Activated T-cell treated with anti-CD3 and anti-CD28 coated beads, Interleukin-2, amount 50 U/mL, for 1 hour (primary cell): ENCODE measurements at places on chromosomes 3 and 15.

DNA sequence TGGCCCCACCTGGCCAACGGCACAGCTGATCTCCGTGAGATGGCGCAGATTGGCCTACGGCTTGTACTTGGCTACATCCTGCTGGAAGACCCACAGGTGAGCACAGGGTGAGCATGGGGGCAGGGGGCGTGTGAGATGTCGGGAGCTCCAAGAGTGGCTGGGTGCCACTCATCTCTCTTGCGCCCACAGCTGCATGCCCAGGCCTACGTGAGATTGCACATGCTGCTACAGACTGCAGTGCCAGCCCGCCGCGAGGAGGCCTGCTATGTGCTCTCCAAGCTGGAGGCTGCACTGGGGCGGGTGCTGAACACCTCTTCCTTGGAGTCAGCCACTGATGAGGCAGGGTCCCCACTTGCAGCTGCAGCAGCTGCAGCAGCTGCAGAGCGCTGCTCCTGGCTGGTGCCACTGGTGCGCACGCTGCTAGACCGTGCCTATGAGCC lies 22.3 kb downstream of the NBEAL2 start:
- no peak for DNase-seq

DNA sequence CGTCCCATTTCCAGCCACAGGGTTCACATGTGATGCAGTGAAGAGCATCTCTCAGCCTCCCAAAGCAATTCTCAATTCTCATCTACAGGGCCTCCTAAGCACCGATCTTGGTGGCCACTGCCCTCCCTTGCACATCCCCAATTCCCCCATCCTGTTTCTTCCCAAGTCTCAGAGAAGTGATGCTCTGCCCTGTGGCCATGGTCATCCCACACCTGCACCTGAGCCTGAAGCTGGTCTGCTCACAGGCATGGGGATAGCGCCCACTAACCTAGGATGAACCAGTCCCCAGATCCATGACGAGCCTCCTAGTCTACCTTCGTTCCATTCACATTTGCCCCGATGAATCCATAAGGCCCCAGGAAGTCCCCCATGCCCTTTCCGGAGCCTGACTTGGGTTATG lies 201.5 kb downstream of the UACA start:
- no peak for DNase-seq

DNA sequence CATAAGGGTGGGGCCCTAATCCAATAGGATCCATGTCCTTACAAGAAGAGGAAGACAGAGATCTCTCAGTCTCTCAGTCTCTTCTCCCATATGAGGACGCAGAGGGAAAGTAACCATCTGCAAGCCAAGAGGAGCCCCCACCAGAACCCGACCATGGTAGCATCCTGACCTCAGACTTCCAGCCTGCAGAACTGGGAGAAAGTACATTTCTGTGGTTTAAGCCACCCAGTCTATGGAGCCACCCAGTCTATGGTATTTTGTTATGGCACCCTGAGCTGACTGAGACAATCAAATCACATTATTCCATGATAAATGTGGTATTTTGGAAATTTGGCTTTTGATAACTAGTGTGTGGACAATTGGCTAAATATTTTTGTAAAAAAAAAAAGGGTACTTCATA lies 101.5 kb upstream of the TMC3 start:
- DNase-seq, result no peak

DNA sequence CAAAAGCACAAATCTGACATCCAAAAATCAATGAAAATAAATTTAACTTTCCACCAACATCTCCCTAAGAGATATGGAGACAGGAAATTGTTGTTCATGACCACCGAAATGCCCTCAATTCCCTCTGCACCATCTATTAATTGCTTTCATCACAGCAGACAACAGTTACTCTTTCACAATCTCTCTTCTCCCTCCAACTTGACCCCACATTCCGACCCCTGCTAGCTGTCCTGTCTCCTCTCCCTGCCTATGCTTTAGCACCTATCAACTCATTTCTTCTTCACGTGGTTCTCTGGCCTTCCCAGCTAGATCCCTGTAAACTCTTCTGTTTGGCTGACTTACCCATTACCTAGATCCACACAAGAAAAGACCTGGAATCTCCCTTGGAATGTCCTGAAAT lies 173.9 kb upstream of the ADAMTS9 start:
- DNase-seq, result no peak

DNA sequence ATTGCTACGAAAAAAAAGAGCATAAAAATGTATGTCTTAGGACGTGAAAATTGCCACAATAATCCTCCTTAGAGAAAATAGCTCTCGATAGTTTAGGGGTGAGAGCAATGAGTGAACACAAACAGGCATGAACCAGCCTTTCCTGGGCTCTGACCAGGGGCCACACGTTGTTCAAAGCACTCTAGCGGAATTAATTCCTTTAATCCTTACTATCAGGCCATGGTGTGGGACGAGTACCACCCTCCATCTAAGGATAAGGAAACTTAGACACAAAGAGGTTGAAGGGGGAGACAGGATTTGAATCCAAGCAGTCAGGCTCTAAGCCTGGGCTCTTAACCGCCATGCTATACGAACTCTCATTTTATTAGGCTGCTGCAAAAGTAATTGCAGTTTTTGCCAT lies 81.9 kb upstream of the CACNA2D3 start:
- DNase-seq, result no peak

- DNase-seq, result no peak
These were observed 24.2 kb downstream of the DENND4A start for GRCh38 chr15:65767895-65768294.

DNA sequence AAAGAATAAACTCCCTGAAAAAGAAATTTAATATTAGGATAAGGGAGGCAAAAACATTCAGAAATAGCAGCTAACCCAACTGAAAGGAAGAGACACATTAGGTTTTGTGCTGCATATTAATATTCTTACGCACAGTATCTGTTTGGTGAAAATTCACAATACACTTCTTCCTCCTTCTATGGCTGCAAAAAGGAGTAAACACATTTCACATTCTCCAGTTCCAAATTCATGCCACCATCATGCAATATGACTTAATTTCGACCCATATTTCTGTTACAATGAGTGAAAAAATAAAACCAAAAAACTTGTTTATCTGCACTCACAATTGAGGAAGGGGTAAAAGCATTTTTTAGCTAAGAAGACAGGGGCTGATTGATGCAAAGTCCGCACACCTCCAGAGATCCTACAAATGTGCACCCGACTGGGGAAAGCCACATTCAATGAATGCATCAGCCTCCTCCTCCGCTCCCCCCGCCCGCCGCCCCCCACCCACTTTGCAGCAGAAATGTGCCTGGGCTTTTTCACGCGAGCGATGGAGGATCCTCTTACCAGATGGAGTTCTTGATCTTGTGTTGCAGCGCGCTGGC lies 1.0 kb downstream of the RFX7 start:
- DNase-seq, result no peak

DNA sequence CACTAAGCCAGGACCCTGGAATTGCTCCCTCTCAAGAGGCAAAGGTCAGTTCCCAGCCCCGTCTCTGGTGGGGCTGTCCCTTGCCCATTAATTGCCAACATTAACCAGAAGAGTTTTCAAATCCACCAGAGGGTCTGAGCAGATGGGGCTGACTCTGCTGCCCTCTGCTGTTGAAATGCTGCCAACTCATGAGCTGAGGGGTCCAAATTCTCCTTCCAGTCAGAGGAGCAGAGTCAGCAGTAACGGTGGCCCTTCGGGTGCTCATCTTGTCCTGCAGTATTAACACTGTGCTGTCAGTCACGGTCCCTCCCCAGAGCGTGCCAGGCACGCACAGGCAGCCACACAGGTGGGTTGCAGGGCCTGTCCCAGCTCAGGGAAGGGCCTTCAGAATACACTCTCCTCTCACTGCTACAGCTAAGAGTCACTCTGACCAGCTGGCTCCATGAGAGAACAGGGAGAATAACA lies 10.7 kb upstream of the SPTBN5 start:
- DNase-seq, result peak; percentile 82

DNA sequence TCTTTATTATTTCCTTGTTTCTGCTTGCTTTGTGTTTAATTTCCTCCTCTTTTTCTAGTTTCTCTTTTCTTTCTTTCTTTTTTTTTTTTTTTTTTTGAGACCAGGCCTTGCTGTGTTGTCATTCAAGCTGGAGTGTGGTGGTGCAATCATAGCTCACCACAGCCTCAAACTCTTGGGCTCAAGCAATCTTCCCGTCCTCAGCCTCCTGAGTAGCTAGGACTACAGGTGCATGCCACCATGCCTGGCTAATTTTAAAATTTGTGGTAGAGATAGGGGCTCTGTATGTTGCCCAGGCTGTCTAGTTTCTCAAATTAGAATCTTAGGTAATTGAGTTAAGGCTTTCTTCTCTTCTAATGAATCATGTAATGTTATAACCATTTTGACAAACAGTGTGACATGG lies 22.4 kb downstream of the SLMAP start:
- DNase-seq, result no peak

DNA sequence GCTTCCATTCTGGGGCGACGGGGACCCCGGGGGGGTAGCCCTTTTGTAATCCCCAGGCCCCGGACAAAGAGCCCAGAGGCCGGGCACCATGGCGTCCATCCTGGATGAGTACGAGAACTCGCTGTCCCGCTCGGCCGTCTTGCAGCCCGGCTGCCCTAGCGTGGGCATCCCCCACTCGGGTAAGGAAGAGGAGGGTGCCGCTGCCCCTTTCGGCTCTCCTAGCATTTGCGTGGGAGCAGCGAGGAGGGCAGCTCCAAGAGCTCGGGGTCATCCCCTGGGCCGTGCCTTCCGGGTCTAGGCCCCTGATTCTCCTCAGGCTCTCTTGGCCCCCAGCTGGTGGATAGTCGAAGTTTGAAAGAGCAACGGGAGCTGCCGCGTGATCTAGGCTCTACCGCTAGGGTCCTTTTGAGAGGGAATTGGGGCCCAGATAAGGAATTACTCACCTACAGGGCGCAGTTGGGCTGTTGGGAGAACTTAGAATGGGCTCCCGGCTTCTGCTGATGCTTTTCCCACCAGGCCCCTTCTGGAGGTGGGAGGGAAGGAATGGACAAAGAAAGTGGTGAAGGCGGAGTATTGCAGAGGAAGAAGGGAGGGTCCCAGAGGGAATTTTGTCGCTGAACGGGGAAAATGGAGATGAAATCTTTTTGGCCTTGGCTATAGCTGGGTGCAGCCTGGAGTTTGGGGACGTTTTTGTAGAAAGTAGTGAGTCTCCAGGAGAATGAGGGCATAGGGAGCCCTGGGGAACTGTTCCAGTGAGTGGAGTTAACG lies 615 bp downstream of the VPS18 start:
- DNase-seq, result peak; percentile 64

- DNase-seq, result no peak
These were observed 61.1 kb upstream of the TMCO5A start for GRCh38 chr15:37873336-37873735.

- DNase-seq, result no peak
These were observed 174.6 kb downstream of the STT3B start for GRCh38 chr3:31707286-31707685.

- no peak for DNase-seq
These were observed 1.5 kb upstream of the GCSAM start for GRCh38 chr3:112134335-112135124.

DNA sequence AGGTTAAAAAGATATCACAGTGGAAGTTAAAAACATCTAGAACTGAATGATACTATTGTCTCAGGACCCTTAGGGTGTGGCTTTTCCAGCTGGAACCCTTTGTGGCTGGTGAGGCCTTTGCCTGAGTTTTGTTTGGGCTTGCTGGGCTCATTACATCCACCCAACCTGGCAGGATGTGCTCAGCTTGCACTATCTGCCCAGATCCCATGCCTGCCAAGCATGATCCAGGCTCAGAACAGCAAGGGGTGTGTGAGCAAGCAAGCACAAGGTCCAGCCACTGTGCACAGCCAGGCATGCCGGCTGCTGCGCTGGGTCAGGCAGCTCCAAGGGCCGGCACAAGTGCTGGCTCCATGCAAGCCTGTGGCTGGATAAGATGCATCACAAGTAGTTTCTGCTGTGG lies 512.7 kb upstream of the CDIN1 start:
- DNase-seq, result no peak

DNA sequence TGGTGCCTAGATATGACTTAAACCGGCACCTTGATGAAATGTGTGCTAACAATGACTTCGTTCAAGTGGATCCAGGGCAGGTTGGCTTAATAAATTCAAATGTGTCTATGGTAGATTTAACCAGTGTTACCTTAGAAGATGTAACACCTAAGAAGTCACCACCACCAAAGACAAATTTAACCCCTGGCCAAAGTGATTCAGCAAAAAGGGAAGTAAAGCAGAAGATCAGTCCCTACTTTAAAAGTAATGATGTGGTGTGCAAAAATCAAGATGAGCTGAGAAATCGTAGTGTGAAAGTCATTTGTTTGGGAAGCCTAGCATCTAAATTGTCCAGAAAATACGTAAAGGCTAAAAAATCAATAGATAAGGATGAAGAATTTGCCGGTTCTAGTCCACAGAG lies 1.1 kb downstream of the FAN1 start:
- no peak for DNase-seq

DNA sequence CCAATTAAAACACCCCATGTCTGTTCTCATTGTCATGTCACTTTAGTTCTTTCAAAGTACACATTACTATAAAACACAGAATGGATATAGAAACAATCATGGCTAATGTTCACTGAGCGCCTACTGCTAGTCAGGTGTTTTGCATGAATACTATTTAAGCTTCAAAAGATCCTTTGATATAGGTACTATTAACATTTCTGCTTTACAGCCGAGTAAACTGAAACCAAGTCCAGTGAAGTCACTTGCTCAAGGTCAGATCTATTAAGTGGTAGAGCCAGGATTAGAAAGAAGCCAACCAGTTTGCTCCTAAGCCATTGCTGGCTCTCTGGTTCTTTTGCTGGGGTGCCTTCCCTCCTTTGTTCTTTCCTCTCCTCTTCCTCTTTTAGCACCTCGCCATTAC lies 32.4 kb upstream of the NMNAT3 start:
- no peak for DNase-seq

DNA sequence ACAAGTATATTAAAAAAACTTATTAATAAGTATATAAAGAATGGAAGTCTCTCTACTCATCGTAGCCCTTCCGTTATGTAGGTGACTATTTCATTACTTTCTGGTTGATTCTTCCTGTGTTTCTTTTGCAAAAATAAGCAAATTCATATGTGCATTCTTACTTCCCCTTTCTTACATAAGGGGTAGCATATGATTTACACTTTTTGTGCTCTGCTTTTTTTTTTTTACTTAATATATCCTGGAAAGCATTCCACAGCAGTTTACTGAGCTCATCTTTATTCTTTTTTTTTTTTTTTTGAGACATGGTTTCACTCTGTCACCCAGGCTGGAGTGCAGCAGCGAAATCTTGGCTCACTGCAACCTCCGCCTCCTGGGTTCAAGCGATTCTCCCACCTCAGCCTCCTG lies 12.9 kb downstream of the SCAMP5 start:
- no peak for DNase-seq

DNA sequence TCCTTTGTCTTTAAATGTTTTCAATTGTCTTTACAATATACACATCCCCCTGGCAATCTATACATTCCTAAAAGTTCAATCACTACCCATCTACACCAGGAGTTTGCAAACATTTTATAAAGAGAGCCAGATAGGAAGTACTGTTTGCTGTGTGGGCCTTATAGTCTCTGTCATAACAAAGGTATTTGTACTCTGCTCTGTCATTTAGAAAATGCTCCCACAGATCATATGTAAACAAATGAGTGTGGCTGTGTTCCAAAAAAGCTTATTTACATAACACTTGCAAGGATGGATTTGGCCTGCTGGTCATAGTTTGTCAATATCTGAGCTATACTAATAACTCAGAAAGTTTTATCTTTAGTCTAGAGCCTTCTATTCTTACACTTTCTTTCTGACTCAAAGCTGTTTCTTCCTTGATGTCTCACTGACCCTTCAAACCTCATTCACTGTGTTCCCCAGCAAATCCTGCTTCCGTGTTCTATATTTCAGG lies 511.9 kb downstream of the GBE1 start:
- no peak for DNase-seq
